ENCODE measurements at places on chromosomes 12 and 14.

DNA sequence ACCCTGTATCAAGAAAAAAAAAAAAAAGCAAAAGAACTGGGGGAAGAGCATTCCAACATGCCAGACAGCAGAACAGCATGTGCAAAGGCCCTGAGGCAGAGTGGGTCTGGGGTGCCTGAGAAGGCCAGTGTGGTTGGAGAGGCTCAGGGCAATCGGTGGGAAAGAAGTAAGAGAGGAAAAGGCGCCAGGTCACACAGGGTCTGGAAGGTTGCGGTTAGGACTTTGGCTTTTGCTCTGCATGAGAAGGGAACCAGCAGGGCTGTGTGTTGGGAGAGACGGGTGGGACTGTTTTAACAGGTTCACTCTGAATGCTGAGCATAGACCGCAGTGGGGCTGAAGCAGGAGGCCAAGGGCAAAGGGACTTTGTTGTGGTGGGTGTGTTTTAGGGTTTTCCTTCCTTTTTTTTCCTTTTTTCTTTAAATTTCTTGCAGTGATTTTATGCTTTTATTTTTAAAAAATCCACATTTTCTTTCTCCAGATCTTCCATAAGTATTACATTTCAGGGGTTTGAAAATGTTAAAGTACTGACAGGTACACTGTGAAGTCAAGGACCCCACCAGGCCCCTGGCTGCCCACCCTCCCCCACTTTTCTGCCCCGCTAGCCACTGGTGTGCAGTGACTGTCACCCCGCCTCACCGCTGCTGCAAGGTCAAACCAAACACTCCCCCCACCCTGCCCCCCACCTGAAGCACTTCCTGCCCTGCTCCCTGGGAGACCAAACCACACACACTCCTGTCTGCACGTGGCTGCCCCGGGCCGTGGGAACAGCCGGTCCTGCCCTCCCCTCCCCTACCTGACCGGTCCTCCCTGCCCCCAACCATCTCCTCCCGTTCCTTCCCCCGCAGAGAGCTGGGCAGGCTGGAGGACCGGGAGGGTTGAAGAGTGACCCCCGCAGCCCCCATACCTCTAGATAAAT lies 30.0 kb downstream of the DTX1 start:
- no peak for DNase-seq

GRCh38 chr12:76462668-76463224 lies 96.8 kb downstream of the OSBPL8 start:
- DNase-seq, result no peak

DNA sequence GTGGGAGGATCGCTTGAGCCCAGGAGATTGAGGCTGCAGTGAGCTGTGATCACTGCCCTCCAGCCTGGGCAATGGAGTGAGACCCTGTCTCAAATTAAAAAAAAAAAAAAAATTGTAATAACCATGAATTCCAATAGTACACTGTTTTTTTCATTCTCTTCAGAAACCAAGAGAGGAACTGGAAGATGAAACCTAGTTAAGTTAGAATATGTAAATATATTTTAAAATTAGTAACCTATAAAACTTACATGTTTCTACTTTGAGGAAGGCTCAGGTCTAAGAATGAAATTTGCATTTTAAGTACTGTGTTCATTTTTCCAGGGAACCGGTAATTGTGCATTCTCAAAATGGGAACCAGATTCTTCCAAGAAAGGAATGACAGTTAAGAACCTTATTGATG lies 18.8 kb downstream of the KNTC1 start:
- DNase-seq, result no peak

GRCh38 chr12:49655595-49656236 lies 32.4 kb downstream of the PRPF40B start:
- DNase-seq, result no peak

GRCh38 chr14:49692193-49692757 lies 645 bp upstream of the KLHDC1 start:
- no peak for DNase-seq

DNA sequence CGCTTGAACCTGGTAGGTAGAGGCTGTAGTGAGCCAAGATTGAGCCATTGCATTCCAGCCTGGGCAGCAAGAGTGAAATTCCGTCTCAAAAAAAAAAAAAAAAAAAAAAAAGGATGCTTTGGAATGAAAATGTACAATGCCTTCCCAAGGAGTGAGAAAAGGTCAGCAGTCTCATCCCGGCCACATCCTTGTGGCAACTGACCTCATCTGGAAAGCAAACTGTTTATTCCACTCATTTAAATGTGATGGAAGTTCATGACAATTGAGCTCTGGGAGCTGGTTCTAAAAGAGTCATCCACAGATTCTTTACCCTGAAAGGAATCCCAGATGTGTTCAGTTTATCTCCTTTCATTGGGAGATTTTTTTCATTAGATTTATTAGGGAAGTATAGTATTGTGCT lies 19.4 kb upstream of the LIMA1 start:
- DNase-seq, result no peak

- DNase-seq, result no peak
Measured at GRCh38 chr12:52756281-52756960, 20.7 kb downstream of the KRT76 start.

GRCh38 chr12:87405918-87406317 lies 623.3 kb downstream of the C12orf50 start:
- no peak for DNase-seq

DNA sequence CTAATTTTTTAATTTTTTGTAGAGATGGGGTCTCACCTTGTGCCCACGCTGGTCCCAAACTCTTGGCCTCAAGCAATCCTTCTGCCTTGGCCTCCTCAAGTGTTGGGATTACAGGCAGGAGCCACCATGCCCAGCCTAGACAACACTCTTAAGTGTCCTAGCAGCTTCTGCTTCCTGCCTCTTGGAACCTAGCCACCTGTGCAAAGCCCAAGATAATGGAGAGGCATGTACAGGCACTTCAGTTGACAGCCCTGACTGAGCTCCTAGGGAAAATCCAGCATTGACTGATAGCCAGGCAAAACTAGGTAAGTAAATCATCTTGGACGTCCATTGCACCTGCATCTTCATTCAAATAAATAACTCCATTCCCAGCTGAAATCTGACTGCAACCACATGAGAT lies 15.5 kb downstream of the COX14 start:
- no peak for DNase-seq

DNA sequence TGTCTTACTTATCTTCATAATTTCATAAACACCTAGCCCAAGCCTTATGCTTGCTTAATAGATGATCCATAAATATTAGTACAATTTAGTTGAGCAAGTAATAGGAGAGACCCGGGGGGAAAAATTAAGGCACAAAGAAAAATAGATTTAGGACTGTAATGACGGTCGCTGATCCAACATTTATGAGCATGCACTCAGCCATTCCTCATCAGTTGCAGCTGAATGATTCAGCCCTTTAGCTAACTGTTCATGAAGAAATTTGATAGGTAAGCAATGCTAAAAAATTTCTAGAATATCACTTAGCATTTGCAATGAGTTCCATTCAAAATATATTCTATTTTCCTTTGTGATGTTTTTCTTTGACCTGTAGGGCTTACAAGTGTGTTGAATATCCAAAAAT lies 163.2 kb downstream of the PTPRO start:
- DNase-seq, result no peak

DNA sequence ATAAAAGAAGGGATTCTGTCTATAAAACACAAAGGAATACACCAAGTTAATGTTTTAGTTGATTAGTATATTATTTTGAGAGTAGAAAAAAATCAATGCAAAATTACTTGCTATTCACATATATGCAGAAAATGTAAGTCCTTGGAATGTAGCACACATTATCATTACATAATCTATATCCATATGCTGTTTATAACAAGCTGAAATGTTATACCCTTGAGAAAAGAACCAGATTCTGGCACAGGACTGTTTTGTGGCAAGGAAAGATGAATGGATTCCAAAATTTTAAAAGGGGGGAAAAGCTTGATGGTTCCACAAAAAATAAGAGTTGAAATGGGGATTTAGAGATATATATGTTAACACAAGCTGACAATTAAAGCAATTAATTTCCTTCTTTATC lies 153.6 kb downstream of the MSRB3 start:
- no peak for DNase-seq

DNA sequence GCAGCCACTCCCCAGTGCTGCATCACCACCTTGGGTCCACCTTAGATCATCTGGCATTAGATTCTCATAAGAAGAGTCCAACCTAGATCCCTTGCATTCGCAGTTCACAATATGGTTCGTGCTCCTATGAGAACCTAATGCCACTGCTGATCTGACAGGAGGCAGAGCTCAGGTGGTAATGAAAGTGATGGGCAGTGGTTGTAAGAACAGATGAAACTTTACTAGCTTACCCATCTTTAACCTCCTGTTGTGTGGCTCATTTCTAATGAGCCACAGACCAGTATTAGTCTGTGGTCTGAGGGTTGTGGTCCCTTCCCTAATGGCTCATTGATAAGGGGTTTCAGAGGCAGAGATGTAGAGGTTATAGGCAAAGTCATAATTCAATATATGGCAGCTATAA lies 615.9 kb upstream of the MIS18BP1 start:
- no peak for DNase-seq

DNA sequence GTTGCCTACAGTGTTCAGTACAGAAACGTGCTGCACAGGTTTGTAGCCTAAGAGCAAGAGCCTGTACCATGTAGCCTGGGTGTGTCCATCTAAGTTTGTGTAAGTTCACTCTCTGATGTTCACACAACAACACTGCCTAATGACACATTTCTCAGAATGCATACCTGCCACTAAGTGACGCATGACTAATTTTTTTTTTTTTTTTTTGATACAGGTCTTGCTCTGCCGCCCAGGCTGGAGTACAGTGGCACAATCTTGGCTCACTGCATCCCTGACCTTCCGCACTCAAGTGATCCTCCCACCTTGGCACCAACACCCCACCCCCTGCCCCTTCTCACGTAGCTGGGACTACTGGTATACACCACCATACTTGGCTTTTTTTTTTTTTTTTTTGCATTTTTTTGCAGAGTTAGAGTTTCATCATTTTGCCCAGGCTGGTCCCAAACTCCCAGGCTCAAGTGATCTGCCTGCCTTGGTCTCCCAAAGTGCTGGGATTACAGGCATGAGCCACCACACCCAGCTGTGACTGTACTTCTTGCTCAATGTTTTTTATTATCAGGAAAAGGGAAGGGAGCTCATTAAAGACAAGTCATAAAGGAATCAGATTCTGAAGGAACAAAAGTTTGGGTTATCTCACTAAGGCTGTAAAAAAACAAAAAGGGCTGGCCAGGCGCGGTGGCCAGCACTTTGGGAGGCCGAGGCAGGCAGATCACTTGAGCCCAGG lies 10.0 kb upstream of the CDC42BPB start:
- no peak for DNase-seq

- DNase-seq, result no peak
Measured at GRCh38 chr12:62637679-62638078, 171.1 kb downstream of the MON2 start.

GRCh38 chr12:64658892-64659481 lies 48.7 kb downstream of the RASSF3 start:
- DNase-seq, result no peak

DNA sequence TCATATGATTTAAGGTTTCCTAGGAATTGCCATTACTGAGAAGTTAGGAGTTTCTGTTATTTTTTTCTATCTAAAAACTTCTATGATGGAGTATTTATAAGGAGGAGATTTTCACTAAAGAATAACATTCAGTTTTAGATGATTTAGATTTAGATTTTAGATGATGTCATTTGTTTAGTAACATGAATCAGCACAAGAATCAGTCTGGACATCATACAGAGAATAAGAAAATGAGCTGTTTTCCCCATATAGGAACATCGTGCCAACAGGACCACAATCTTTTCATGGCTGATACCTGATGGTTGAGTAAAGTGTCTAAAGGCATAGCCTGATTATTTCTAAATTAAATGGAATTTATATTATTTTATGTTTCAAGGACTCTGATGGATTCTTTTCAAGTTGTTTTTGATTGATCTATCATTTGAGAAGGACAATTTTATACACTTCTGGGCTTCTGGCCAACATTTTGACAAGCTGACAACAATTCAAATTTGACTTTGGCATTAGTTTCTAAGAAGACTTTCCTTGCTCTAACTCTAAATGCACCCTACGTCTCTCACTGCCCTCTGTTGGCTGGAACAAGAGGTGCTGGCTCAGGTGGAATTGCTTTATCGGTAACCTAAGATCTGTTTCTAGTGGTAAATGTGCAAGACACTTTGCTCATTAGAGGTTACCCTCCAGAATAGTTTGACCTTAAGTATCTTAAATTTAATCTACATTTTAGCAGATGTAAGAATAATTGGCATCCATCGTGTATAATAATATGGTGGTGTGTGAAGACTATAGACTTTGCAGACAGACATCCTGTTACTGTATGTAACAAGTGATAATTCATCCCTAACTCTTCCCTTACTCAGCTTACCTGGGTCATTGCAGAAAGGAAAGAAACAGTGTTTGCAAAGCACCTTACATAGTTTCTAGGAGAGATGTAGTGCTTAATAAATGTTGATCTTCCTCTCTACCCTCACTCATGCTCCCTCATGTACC lies 42.8 kb upstream of the CPSF6 start:
- DNase-seq, result peak; percentile 4

DNA sequence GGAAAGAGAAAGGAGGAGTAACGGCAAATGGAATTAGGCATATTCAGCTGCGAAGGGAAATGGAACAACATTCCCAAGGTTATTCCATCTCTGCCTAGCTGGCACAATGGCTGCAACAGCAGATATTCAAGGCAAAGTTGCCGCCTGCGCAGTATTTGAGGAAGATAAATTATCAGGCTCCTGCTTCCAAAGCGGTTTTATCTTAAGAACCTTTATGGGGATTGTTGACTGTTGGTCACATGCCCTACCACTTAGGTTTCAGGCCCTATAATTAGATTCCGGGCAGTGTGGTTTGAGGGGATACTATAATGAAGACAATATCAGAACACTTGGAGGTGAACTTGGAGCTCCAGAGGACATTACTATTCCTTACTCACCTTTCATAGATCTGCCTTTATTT lies 99.7 kb downstream of the FGD4 start:
- DNase-seq, result no peak

- DNase-seq, result no peak
Measured at GRCh38 chr12:96157427-96157826, 36.7 kb upstream of the ELK3 start.

GRCh38 chr12:120066341-120066740 lies 50.2 kb downstream of the RAB35 start:
- no peak for DNase-seq

GRCh38 chr12:75289753-75290152 lies 40.4 kb downstream of the CAPS2 start:
- peak; percentile 35 for DNase-seq

DNA sequence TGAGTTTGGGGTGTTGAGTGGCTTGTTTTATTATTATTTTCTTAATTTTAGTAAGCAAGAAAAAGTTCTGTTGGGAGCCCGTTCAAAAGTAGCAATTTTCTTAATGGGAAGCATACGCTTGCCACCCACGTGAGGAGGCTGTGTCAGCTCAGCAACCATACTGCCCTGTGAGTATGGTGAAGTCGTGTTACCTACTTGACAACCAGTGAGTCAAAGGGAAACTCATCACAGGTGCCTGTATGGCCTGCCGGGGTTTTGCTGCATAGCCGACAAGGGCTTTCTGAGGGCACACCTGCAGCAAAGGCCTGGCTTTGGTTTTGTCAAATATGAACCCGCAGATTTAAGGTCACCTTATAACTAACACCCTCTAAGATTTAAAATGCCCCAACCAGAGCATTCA lies 31.1 kb downstream of the PITPNM2 start:
- no peak for DNase-seq

- no peak for DNase-seq
Measured at GRCh38 chr14:51609955-51610283, 41.8 kb upstream of the FRMD6 start.

Data from COLO829 (cell line).